ENCODE measurements at places on chromosomes 12 and 14. TPM values are rescaled to one million over a fixed set of nuclear protein-coding genes. Genes with fewer than 3 reads are reported as not detected.

SPX gene
- 0.39 TPM for total RNA-seq

DNA sequence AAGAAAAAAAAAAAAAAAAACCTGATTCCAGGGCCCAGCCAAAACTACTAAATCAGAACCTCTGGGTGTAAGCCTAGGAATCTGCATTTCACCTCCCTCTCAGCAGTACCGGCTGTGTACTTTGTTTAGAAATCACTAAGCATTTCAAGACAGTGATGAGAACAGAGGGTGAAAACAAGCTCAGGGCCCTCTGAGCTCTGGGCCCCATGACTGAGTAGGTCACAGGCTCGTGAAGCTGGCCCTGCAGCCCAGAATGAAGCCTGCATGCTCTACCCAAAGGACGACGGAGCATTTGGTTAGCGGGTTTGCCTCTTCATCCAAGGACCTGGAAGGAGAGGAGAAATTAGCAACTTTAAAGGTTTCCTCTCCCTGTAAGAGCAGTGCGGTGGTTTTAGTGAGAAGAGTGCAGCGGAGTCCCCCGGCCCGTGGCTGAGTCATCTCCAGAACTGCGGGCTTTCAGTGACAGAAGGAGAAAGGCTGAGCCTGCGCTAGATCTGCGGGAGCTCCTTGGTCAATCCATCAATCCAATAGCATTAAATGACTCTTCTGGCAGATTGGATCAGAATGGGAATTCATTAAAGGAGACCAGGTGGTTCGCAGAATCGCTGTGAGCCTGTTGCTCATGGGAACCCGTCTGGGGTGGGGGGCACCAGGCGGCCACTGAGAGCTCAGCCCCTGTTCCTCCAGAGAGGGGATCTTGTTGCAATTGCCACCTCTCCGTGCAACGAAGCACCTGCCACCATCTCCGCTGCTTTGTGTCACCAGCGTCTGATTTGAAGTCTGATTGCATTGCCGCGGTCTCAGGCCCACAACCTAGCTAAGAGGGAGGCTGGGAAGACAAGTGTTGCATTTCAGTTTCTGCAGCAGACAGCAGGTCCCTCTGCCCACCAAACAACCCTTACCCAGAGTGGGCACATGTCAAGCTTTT, 7.3 kb downstream of the IL31 start:
- no peaks in the 10 kb centered on the region for H3K27me3 ChIP-seq
- no peaks in the 10 kb centered on the region for H3K4me1 ChIP-seq
- DNase-seq, result no peak
- no peak overlapping the region for H3K27ac ChIP-seq

TSPAN19 gene
- not detected for total RNA-seq

RNF212B gene
- not detected for total RNA-seq

GRCh38 chr12:190881-191280, 23.1 kb downstream of the SLC6A12 start:
- peaks cover 4% of the 10 kb centered on the region for H3K4me1 ChIP-seq
- no peaks in the 10 kb centered on the region for H3K36me3 ChIP-seq
- peaks cover 11% of the 10 kb centered on the region for H3K27me3 ChIP-seq
- no peak overlapping the region for H3K4me3 ChIP-seq
- H3K27ac ChIP-seq, result no peak overlapping the region

DNA sequence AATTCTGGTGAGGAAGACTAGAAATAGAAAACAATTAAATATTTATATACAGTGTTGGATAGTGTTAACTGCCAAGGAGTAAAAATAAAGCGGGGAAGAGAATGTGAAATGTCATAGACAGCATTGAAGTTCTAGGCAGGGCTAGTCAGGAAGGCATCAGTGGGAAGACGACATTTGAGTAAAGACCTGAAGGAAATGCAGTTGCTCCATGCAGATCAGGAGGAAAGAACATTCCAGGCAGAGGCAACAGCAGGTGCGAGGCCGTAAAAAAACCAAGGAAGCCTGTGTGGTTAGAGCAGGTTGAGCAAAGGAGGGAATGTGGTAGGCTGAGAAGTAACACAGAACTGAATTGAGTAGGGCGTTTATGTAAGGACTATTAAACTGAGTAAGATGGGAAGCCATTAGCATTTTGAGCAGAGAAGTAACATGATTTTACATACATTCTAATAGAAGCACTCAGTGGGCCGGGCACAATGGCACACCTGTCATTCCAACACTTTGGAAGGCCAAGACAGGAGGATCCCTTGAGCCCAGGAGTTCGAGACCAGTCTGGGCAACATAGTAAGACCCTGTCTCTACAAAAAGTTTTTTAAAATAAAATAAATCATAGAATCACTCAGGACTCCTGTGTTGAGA, 14.9 kb downstream of the SLC35E3 start:
- no peak overlapping the region for H3K27ac ChIP-seq
- H3K4me1 ChIP-seq, result no peaks in the 10 kb centered on the region
- H3K27me3 ChIP-seq, result no peaks in the 10 kb centered on the region
- DNase-seq, result no peak
- H3K4me3 ChIP-seq, result no peak overlapping the region

- H3K27me3 ChIP-seq, result peaks cover 4% of the 10 kb centered on the region
- no peak overlapping the region for H3K27ac ChIP-seq
- H3K4me3 ChIP-seq, result no peak overlapping the region
- no peaks in the 10 kb centered on the region for H3K36me3 ChIP-seq
- H3K4me1 ChIP-seq, result no peaks in the 10 kb centered on the region
These were observed 5.0 kb downstream of the BDKRB1 start for GRCh38 chr14:96261053-96261452.

DNA sequence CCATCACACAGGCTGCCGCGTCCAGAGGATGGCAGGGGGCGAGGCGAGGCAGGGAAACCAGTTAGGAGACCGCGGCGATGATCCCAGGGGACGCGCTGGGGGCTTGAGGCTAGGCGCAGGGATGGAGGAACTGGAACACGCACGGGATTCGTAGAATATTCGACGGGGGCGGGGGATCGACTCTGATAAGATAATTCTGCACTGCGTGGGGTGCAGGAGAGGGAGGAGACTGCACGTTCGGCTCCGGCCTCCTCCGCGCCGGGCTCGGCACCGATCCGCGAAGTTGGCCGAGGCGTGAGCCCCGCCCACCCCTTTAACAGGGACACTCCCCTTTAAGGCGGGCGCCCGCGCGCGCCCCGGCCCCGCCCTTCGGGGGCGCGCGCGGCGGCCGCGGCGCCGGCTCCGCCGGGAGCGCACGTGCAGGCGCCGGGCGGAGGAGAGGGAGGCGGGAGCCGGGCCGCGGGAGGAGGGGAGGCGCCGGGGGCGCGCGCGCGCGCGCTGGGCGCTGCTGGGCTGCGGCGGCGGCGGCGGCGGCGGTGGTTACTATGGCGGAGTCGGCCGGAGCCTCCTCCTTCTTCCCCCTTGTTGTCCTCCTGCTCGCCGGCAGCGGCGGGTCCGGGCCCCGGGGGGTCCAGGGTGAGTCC, at the start of gene ACVR1B:
Gene ACVR1B, plus strand, starts transcription at position 501 of the 644 bp plus-strand sequence. Its CDS starts 45 bp downstream, at position 546.
- H3K4me3 ChIP-seq, result peak within 1 kb of the TSS; percentile 48
- peak; percentile 90 for DNase-seq

Measured in B cell (primary cell).